Myometrial cell (primary cell): ENCODE measurements at places on chromosomes 4 and X. TPM values are rescaled to one million over a fixed set of nuclear protein-coding genes. Genes with fewer than 3 reads are reported as not detected.

Gene POU3F4
- not detected in 2 replicates for total RNA-seq

Gene CCKAR
- not detected in 2 replicates for total RNA-seq

Gene MAGEA2B
- total RNA-seq: not detected in 2 replicates

Gene PPP2R2C
- not detected in 2 replicates for total RNA-seq

Gene MAGEA4
- total RNA-seq: not detected in 2 replicates

Gene WDR1
- total RNA-seq: 390 and 406 TPM in 2 replicates

Gene GLUD2
- total RNA-seq: 0.29 and 0.53 TPM in 2 replicates

Gene BTK
- under 0.01 TPM in 1 of 2 replicates, not detected in the other for total RNA-seq
